Skeletal muscle cell (primary cell): ENCODE measurements at places on chromosomes 3 and 15.

GRCh38 chr15:51750792-51751696, at the start of gene TMOD2:
Gene TMOD2 (plus strand): TSS chr15:51751597. CDS start chr15:51766442, 14,845 bp downstream.
- DNase-seq: no peak

DNA sequence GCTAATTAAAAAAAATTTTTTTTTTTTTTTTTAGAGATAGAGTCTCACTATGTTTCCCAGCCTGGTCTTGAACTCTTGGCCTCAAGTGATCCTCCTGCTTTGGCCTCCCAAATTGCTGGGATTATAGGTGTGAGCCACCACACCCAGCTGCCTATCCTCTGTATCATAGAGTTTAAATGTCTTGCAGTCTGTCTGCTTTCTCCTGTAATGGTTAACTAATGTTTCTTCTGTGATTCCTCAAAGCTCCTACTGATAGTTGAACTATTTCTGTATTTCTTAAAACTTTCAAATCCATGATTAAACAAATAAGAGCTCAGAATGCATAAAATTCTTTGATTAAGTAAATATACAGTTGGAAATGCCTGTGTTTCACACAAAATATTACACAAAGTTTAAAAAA, 115.4 kb upstream of the TPM1 start:
- no peak for DNase-seq

- DNase-seq: no peak
These were observed 2.0 kb downstream of the DCUN1D1 start for GRCh38 chr3:182978387-182978786.

- peak; percentile 44 for DNase-seq
These were observed 123.4 kb downstream of the ATP10A start for GRCh38 chr15:25739687-25740121.

DNA sequence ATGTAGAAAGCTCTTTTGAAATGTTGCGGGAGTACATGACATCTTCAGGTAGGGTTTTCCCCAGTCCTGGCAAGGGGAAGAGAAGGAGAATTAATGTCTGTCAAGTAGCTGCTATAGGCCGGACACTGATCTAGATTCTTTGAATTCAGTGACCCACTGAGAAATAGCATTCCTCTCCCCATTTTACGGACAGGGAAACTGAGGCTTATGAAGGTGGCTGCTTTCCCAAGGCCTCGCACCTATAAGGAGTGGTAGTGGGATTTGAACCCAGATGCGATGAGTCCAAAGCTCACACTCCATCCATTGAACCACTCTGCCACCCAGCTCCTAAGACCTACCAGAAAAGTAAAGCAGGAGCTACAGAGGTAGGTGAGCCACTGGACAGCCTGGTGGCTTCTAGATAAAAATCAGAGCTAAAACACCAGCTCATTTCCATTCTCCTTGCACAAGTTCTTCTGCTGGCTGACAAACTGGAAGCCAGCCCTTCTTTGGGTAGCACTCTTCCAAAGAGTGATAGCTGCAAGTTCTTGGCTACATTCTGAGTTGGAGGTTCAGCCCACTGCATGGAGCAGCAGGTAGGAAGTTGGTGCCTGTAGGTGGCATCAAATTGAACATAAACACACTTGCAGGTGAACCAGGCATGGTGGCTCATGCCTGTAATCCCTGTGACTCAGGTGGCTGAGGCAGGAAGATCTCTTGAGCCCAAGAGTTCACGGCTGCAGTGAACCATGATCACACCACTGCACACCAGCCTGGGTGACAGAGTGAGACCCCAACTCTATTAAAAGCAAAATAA, 22.0 kb downstream of the ZNF710 start:
- DNase-seq: no peak

GRCh38 chr15:79815468-79815867, 81.3 kb downstream of the MTHFS start:
- DNase-seq: no peak

DNA sequence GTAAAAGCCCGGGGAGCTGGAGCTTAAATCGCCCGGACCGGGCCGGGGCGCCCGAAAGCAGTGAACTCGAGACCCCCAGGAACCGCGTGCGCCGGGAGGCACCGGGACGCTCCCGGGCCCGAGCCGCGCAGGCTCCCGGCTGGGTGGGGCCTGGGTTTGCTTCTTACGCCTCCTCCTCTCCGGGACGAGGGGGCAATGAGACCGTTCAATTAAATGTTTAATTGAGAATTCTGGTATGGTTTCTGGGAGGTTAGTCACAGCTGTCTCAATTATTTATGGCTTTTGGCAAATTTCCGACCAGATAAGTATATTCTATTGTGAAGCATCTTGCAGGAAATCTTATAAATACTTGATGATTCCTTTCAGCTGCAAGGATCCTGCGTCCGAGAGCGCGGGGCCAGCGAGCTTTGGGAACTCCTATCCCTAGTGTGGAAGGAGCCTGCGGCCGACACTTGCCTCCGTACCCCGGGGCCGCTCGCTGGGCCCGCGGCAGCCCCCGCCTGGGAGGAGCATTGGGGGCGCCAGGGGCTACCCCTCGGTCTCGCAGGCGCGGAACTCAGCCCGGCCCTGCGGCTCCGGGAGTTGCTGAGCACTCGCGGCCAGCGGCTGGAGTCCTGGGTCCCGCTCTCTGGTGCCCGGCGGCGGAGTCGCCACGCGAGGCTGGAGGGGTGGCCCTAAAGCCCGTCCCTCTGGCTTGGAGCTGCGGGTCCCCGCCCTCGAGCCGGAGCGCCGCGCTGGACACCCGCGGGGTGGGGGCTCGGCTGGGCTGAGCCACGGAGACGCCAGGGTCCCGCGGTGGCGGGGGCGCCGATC, 10.3 kb downstream of the ISL2 start:
- no peak for DNase-seq
